ENCODE measurements at places on chromosomes 16 and 17.

DNA sequence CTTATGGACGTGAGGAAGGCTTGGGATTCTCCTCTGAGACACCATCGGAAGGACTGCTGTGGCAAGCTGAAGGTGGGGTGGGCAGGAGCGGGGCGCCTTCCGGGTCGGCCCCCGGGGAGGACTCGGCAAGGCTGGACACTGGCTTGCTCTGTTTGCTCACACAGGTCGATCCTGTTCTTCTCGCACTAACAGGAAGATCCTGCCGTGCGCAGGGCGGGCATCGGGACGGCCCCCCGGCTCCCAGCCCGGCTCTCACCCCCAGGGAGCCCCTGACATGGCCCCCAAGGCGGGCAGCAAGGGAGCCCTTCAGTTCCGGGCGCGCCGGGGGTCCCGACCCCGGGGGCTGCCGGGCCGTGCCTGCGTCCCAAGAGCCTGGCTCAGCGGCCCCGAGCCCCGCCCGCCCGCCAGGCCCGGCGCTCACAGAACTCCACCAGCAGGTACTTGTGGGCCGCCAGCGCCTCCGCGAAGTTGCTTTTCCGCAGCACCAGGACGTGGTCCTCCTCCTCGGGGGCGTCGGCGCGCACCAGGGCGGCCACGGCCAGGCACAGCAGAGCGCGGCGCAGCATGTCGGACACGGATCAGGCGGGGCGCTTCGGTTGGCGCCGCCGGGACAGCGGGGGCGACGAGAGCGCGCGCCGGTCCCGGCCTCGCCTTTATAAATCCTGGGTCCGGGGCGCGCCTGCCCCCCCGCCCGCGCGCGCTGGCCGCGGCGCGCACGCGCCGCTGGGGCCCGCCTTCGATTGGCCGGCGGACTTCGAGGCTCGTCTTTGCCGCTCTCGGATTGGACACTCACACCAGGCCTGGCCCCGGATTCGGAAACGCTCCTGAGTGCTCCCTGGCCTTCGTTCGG is at the start of gene P4HB:
Gene P4HB, minus strand, starts transcription at position 630 of the 850 bp plus-strand sequence. Its CDS starts 64 bp downstream, at position 566.
- no peak for DNase-seq

- peak; percentile 9 for DNase-seq
Measured at GRCh38 chr16:55832773-55833691, at the start of gene CES1. Gene CES1 (minus strand): TSS chr16:55833096. CDS start chr16:55833055, 41 bp downstream.

- DNase-seq = no peak
Measured at GRCh38 chr17:385836-386140, 33.2 kb upstream of the RPH3AL start.

DNA sequence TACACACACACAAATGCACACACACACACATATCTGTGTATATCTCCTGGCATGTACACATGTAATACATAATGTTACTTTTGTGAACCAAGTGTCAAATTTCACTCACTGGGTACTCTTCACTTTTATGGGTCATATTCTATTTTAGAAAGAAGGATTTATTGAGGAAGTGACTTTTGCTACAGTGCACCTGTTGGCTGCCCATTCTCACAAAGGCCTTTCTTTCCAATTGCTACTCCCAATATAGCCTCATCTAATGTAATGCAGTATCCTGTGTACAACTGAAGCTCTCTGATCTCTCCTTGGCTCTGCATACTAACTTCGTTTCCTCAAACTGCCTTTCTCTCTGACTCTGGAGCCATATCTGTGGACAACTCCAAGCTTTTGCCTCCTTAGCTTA is 107.5 kb downstream of the ABCA8 start:
- no peak for DNase-seq

- no peak for DNase-seq
Measured at GRCh38 chr17:48351911-48352332, 78.1 kb downstream of the SKAP1 start.

GRCh38 chr17:79711715-79712305 is 18.9 kb upstream of the ENPP7 start:
- no peak for DNase-seq

GRCh38 chr17:28494445-28495188 is 11.5 kb upstream of the FOXN1 start:
- DNase-seq = peak; percentile 79

DNA sequence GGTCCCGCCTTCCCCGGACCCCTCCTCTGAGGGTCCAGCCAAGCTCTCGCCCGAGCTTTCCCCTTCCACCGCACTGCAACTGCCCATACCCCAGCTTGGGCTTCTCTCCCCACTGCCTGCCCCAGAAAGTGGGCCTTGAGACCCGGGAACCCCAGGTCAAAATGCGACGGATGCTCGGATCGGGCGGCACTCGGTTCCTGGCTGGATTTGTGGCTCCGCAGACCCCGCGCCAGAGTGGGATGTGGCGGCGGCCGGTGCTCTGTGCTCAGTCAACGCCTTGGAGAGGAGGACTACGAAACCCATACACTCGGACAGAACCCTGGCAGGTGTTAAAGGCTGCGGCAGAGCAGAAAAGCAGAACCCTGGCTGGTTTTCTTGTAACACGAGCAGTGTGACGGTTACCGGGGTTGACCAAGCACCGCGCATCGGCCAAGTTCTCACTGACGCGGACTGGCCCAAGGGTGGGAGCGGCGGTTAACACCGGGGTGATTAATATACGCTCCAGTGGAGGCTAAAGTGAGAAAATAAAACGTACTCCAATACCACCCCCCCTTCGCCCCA is 885 bp upstream of the SLFN13 start:
- DNase-seq = no peak

GRCh38 chr17:81240761-81241160 is 1.6 kb downstream of the NDUFAF8 start:
- DNase-seq = no peak

GRCh38 chr17:60600490-60601446 is 775 bp downstream of the PPM1D start:
- peak; percentile 89 for DNase-seq

DNA sequence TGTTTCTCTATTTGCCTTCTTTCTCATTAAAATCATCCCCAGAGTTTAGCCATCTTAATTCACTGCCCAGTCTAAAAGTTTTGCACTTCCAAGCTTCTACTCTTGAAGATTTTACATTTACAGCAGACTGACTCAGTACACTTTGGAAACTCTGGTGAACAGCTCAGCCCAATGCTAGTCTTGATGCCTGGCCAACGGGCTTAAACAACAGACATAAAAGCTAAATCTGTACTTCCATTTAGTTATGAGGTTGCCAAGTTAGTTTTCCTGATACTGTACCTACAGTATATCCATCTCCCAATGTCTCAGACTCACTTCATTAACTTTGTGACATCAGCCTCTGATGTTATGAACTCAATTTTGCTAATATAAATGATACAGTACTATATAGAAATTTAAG is 891.8 kb upstream of the SOX9 start:
- no peak for DNase-seq

Measured in NCI-H524 (cell line).